ENCODE measurements at places on chromosomes 2 and 18. TPM values are rescaled to one million over a fixed set of nuclear protein-coding genes. Genes with fewer than 3 reads are reported as not detected.

The SLC23A3 gene
- total RNA-seq, result 8.1 TPM

The PRSS56 gene
- not detected for total RNA-seq

DNA sequence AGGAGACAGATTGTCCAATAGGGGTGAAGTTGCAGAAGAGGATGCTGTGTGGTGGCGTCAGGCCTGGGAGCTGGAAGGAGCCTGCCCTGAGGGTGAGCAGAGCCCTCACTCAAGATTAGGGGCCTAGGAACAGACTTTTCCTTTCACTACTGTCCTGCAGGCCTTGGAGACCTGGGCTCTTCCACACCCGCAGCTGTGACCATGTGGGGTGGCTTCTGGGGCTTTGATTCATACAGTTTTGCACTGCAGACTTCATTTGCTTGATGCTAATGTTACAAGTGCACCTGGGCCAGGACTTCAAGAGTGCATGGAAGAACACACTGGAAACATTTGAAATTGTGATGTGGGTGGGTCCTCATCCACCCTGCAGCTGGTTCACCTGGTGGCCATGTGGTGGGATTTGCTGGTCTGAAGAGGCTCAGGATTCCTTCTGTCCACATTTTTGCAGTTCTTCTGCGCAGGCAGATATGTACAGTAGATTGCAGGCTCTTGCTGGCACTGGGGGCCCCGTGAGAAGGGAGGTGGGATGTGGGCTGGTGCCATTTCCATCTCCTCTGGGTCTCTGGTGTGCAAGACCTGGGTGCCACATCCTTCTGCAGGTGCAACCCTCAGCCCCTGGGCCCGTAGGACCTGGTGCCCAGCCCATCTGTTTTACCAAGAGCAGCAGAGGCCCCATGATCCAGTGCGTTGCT is 9.9 kb downstream of the GLI2 start:
- no peaks in the 10 kb centered on the region for H3K4me1 ChIP-seq
- H3K27ac ChIP-seq, result no peak overlapping the region
- H3K36me3 ChIP-seq, result no peaks in the 10 kb centered on the region
- H3K4me3 ChIP-seq, result no peak overlapping the region
- no peak for DNase-seq
- H3K27me3 ChIP-seq, result no peaks in the 10 kb centered on the region

- H3K4me1 ChIP-seq, result no peaks in the 10 kb centered on the region
- H3K27ac ChIP-seq, result no peak overlapping the region
These were observed 1293.7 kb upstream of the SLC39A10 start for GRCh38 chr2:194363295-194363694.

Data from uterus (tissue), 4 donors.